T-cell (primary cell): ENCODE measurements at places on chromosomes 6 and 20.

- DNase-seq, result no peak
These were observed 137.3 kb downstream of the FOXC1 start for GRCh38 chr6:1747003-1747402.

DNA sequence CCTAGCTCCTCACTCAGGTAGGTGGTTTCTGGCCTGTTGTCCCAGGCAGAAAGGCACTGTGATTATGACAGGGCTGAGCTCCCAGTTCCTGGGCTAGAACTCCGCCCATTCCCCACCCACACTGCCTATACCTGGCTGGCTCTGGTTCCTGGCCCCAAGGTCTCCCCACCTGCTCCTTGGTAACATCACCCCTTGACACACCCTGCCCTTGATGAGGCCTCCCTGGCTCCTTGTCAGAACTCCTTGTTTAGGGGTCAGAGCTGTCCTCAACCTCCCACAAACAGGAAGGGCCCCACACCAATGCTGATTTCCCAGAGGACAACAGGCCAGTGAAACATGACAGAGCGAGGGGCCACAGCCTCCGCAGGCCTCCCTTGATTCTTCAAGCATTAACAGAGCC is 15.5 kb upstream of the MYMX start:
- DNase-seq, result no peak

DNA sequence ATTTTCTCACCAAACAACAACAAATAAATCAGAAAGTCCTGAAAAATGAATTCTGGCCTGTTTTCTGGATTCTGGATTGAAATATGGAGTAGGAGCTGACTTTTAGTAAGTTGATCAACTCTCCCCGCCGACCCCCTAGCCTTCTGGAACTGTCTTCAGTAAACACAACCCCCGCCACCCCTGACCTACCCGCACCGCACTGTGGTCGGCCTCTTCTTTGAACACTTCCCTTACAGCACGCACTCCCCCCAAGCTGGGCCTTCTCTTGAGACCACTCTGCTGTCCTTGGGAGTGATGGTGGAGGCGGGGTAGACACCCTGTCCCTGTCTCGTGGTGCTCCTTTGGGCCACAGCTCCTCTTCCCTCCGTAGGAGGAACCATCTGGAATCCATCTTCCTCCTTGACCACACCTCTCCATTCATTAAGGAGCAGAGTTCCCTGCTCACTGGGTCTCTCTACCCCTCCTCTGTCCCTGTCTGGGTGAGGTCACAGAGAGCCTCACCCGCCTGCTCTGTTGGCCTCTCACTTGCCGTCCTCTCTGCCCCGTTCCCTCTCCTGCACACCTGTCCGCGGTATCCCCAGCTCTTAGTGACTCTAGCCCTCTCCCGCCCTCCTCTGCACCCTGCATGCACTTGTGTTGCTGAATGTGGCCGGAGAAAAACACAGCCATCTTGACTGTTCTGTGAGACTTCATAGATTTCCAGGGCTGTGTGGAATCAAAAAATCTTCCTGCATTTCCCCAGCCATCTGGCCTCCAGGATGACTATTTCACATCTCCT is 19.1 kb downstream of the SYNJ2 start:
- DNase-seq, result no peak

DNA sequence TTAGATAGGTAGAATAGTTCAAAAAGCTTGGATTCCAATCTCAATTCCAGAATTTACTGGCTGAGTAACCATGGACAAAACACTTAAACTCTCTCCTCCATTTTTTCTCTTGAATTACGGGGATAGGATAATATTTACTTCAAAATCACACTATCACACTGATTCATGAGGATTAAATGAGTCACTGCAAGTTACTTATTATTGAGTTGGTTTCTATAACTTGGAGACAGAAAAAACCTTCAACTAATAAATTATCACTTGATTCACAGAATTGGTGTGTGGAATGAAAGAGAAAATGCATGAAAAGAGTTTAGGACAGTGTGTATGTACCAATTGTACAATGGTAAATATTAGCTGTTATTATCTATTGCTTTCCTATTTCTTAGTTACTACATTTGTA is 585.2 kb downstream of the PHF3 start:
- DNase-seq, result no peak

- no peak for DNase-seq
These were observed 14.3 kb downstream of the ROS1 start for GRCh38 chr6:117411474-117411873.

DNA sequence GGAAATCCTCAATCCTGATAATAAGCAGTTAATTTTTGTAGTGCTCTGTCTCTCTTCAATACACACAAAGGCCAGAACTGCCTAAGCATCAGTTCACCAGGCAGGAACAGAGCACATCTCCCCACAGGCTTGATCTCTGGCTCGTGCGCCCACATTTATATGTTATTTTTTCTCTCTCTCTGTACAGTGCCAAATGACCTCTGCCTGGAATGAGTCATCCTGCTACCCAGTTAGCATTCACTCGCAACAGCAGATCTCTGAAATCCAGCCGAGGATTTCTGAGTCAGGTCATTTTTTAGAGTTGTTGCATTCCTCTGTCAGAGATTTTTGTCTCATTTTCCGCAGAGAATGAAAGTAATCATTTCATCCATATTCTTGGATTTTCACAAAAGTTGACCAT is 107.1 kb downstream of the COL12A1 start:
- no peak for DNase-seq

- DNase-seq, result no peak
These were observed 27.9 kb upstream of the MCM3 start for GRCh38 chr6:52312461-52312860.

GRCh38 chr6:65199683-65200082 is 507.3 kb downstream of the EYS start:
- DNase-seq, result no peak

DNA sequence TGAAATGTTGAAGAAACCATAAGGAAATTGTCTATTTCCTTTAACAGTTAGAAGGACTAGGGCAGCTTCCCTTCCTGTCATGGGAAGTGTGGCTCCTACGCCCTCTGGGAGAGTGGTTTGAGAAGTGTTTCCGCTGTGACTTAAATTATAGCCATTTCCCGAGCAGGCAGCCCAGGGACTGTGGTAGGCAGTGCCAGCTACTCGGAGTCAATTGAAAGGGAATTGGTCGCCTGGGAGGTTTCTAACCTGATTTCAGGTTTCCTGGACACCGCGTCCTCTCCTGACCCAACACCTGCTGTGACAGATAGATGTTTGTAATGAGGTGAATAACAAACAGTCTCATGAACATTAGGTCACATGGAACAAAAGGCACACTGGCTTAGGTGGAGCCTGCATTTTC is 256.1 kb upstream of the PLCB4 start:
- no peak for DNase-seq

GRCh38 chr6:166166314-166167257 is 1.1 kb downstream of the TBXT start:
- DNase-seq, result no peak

DNA sequence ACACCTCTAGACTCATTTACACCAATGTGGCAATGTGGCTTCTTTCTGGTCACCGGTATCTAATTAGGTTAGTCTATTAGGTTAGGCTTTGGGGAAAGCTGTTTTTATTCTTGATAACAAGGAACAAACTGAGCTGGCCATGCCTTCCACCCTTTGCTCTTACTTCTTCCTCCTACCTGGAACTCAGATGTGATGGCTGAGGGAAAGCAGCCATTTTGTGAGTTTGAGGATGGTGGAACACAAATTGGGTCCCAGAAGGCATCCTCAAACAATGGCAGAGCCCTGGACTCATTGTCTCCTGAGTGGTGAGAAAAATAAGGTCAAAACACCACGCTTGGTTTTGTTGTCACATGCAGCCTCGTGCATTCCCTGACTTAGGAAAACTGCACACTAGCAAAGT is 7.7 kb downstream of the CDH4 start:
- no peak for DNase-seq

DNA sequence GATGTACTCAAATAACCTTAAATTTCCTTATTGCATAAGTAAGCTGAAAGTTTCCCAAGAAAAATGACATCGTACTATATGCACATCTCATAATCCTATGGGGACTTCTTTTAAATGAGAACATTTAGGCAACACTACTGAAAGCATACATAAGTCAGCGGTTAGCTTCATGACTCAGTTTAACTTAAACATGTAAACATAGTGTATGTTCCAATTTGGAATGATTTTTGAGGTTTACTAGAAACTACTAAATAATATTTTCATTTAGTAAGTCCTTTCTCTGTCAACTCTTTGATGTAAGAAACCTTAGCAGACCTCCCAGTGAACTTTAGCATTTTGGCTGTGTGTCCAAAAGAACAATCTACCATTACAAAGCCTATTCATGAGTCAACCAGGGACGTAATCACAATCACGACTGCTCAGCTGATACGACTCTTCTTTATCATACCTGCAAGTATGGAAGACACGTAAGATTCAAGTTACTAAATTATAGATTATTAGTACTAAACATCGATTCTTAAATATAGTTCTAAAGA is 19.3 kb downstream of the HIVEP2 start:
- no peak for DNase-seq

DNA sequence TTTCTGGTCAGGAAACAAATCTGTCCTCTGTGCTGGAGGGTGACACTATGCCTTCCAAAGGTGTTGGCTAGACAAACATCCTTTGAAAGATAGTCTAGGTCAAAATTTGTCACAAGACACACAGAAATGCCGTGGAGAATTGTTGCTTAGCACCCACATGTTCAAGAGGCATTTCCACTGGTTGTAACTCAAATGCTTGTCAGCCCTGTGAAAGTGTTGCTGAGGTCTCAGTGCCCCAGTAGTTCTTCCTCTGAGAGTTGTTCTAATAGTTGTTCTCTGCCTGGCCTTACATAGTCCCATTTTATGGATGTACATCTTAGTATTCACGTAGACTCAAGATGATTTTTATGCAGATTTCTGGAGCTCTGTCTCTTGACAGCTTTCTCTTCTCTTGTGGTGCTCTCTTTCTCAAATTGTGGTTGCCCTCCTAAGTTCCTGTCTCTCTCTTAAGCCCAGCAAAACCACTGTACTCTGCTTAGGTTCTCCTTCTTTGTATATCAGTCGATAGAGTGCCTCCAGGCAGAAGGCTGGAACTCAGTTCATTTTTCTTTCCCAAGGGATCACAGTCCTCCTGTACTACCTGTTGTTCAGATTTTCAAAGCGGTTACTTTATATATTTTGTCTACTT is 39.5 kb upstream of the REV3L start:
- no peak for DNase-seq

GRCh38 chr20:33636776-33637175 is 25.4 kb upstream of the C20orf144 start:
- DNase-seq, result no peak

DNA sequence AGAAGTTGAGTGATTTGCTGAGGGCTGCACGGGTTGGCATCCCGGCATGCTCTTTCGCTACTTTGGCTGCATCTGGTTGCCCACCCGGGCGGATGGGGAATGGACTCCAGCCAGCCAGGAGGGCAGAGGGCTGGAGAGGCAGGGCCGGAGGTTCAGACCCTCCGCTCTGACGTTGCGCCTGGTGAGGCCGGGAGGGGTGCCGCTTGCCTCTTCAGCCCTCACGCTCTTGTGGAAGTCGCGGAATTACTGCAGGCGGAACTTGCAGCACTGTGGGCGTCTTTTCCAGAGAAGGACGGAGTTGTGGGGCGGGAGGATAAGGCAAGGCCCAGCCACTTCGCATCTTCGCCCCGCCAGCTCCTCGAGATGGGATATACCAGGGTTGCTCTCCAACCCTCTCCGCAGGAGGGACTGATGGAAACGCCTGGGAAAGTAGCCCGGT is 656 bp downstream of the RTEL1 start:
- no peak for DNase-seq

GRCh38 chr6:4871825-4872224 is 95.6 kb downstream of the CDYL start:
- DNase-seq, result no peak

DNA sequence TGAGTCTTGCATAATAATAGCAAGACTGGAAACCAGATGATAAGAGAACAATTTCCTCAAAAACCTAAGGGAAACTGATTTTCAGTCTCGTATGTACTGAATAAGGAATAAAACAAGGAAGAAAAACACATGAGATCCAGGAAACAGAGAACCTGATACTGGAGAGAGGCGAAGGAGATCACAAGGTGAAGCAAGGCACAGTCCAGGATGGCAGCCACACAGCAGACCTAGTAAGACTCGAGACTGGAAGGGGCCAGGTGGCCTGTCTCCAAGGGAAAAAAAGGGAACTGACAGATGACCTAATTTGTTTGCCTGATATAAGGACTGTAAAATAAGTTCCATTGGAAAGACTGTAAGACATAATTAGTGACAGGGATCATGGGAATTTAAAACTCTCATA is 71.1 kb downstream of the TASP1 start:
- no peak for DNase-seq

GRCh38 chr6:151679081-151679480 is 128.4 kb upstream of the ESR1 start:
- DNase-seq, result no peak

DNA sequence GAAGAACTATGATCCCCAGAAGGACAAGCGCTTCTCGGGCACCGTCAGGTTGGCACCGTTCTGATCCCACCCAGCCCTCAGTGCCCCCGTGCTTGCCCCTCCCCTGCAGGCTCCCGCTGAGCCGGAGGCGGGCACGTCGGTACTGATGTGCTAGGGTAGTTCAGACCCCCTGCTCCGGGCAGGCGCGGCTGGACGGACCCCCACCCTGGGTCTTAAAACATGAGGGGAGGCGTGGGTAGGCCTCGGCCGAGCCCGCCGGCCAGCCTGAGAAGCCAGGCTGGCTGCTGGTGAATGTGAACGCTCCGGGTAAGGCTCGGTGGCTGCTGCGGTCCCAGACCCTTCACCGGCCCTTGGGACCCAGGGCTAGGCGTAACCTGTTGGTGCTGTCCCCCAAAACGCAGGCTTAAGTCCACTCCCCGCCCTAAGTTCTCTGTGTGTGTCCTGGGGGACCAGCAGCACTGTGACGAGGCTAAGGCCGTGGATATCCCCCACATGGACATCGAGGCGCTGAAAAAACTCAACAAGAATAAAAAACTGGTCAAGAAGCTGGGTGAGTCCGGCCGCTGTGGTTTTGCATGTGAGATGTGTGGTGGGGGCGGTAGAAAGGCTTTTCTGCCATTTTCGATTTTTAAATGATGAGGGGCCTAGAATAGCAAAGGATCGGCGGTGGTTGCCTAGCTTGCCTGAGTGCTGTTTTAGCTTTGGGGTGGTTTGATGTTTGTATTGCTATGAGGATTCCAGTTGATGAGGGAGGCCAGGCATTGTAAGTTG is 964 bp downstream of the RPL10A start:
- DNase-seq, result no peak

DNA sequence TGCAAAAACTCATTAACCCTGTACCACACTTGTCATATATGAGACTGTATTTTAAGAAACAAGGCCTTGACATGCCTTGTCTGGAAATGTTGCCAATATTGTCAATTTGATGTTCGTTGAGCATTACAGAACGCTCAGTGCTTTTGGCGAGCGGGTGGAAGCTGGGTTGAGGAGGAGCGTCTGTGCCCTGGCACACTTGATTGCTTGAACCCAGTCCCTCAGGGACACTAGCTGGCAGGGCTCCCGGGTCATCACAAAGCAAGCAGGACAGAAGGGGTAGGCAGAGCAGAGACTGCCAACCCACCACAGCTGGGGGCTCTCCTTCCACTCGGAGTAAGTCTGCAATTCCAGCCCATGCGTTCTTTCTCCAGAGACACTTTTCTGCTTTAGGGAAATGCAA is 286.3 kb downstream of the KHDC1L start:
- no peak for DNase-seq
